Uterus (tissue), 4 donors: ENCODE measurements at places on chromosomes 13 and 19. TPM values are rescaled to one million over a fixed set of nuclear protein-coding genes. Genes with fewer than 3 reads are reported as not detected.

DNA sequence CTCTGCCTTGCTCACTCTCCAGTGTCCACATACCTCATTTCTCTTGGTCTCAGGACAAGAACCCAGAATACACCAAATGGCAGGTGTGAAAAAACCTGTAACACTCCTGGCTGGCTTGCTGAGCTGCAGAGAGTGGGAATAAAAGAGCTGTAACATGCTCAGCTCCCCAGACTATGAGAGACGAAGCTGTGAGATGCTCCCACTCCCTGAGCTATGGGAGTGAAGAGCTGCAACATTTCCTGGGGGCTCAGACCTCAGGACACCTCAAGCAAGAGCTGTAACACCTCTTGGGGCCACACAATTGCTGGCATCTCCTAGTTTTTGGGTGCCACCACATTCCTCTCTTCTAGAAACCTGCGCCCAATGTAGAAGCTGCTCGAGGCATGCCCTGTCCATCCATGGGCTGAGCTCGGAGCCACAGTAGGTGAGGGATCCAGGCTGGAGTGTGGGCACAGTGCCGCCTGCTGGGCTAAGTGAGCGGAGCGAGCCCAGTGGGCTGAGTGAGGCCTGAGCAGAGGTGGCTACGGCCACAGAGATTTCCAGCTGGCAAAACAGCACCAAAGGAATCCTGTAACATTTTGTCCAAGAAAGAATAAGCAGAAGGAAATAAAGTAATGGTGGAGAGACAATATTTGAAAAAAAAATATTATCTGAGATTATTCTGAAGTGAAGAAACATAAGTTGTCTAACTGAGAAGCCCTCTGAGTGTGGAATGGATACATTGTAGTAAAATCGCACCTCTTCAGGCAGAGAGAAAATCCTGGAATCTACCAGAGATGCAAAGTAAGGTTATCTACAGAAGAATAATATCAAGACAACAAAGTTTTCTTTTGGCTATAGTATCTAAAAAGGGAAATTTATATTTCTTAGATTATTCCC, 186.2 kb upstream of the PCDH9 start:
- no peak overlapping the region for H3K27ac ChIP-seq
- DNase-seq, result no peak
- no peaks in the 10 kb centered on the region for H3K4me1 ChIP-seq
- no peak overlapping the region for H3K4me3 ChIP-seq

- no peak overlapping the region for H3K4me3 ChIP-seq
- no peaks in the 10 kb centered on the region for H3K4me1 ChIP-seq
- H3K36me3 ChIP-seq, result no peaks in the 10 kb centered on the region
- no peak overlapping the region for H3K27ac ChIP-seq
These were observed 4.2 kb downstream of the GATAD2A start for GRCh38 chr19:19409631-19410030.

Gene SLC25A41
- not detected for total RNA-seq

DNA sequence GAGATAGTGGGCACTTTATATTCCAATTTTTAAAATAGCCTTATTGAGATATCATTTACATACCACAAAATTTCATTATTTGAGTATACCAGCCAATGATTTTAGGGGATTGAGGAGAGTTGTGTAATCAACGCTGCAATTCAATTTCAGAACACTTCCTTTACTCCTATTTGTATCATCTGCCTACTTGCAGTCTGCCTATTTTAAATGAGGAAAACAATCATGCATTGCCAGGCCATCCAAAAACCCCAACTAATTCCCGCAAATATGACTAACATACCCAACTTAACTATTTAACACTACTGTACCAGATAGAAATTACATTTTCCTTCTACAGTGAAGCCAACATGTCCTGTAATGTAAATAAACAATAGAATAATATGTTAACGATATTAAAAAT, 26.7 kb downstream of the CAB39L start:
- no peaks in the 10 kb centered on the region for H3K27me3 ChIP-seq
- H3K4me3 ChIP-seq, result no peak overlapping the region
- H3K36me3 ChIP-seq, result no peaks in the 10 kb centered on the region
- H3K4me1 ChIP-seq, result no peaks in the 10 kb centered on the region
- H3K27ac ChIP-seq, result no peak overlapping the region

GRCh38 chr13:97012251-97013048, 18.2 kb upstream of the OXGR1 start:
- no peaks in the 10 kb centered on the region for H3K27me3 ChIP-seq
- DNase-seq, result no peak
- no peaks in the 10 kb centered on the region for H3K4me1 ChIP-seq
- no peaks in the 10 kb centered on the region for H3K36me3 ChIP-seq
- no peak overlapping the region for H3K4me3 ChIP-seq

Gene CLDND2
- not detected for total RNA-seq

DNA sequence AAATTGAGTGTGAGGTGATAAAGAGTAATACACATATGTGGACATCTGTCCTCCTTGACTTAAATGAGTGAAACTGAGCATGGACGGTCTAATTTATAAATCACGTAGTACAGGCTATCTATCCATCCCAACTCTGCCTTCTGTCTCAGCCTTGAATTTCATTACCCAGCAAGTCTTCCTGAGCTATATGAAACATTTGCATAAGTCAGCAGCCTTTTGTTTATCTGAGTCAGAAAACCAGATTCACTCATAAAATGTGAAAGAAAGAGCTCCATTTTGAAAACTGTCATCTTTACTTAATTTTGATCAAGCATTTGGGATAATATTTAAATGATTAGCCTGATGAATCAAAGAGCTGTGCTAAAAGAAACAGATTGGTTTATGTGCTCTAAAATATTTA, 197.9 kb downstream of the LHFPL6 start:
- no peak overlapping the region for H3K27ac ChIP-seq
- no peaks in the 10 kb centered on the region for H3K36me3 ChIP-seq
- H3K4me1 ChIP-seq, result no peaks in the 10 kb centered on the region
- H3K27me3 ChIP-seq, result no peaks in the 10 kb centered on the region
- H3K4me3 ChIP-seq, result no peak overlapping the region
- no peak for DNase-seq

- no peak overlapping the region for H3K27ac ChIP-seq
- H3K4me1 ChIP-seq, result no peaks in the 10 kb centered on the region
- no peak for DNase-seq
- H3K27me3 ChIP-seq, result no peaks in the 10 kb centered on the region
- H3K36me3 ChIP-seq, result no peaks in the 10 kb centered on the region
These were observed 83.5 kb upstream of the RNF113B start for GRCh38 chr13:98260357-98261164.

DNA sequence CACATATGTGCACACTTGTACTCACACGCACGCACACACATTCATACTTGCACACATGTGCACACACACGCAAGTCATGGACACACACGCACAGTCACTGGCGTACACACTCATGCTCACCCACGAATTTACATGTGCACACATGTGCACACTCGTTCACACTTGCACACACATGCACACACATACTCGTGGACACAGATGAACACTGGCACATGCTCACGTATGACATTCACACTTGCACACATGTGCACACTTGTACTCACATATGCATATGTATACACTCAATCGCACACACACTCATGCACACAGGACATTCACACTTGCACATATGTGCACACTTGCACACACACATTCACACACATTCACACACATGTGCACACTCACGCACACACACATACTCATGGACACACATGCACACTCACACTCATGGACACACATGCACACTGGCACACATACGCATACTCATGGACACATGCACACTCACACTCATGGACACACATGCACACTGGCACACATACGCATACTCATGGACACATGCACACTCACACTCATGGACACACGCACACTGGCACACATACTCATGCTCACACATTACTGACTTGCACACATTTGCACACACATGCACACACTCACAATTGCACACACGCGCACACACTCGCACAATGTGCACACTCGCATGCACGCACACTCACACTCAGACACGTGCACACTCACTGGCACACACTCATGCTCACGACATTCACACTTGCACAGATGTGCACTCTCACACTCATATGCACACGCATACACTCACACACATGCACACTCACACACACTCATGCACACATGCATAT, 9.5 kb downstream of the SBK2 start:
- no peaks in the 10 kb centered on the region for H3K27me3 ChIP-seq
- no peaks in the 10 kb centered on the region for H3K4me1 ChIP-seq
- H3K4me3 ChIP-seq, result no peak overlapping the region
- no peaks in the 10 kb centered on the region for H3K36me3 ChIP-seq
- DNase-seq, result no peak
- H3K27ac ChIP-seq, result no peak overlapping the region

Gene ANKRD24
- not detected for total RNA-seq

DNA sequence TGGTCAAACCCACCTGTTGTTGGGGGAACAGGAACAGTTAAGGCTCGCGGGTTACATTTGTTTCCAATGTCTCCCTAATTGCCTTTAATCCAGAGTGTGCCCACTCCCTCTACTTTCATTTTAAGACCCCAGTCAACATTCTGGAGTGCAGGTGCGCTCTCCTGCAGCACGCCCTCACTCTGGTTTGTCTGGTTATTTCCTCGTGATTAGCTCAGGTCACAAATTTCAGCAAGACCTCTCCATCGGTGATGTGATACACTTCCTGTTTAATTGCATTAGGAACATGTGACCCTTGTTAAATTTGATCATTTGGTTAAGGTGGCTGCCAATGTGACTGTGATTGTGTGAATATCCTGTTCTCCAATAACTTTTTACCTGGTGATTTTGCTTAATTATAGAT, 53.0 kb downstream of the TEX29 start:
- H3K4me1 ChIP-seq, result no peaks in the 10 kb centered on the region
- H3K27me3 ChIP-seq, result no peaks in the 10 kb centered on the region
- no peak overlapping the region for H3K27ac ChIP-seq
- no peak for DNase-seq
- H3K4me3 ChIP-seq, result no peak overlapping the region
- no peaks in the 10 kb centered on the region for H3K36me3 ChIP-seq

- H3K36me3 ChIP-seq, result no peaks in the 10 kb centered on the region
- no peak overlapping the region for H3K4me3 ChIP-seq
- no peak overlapping the region for H3K27ac ChIP-seq
These were observed 3.4 kb upstream of the FCGBP start for GRCh38 chr19:39937787-39938186.

- no peaks in the 10 kb centered on the region for H3K4me1 ChIP-seq
- peak overlapping the region; percentile 98 for H3K27ac ChIP-seq
- peak overlapping the region; percentile 99 for H3K4me3 ChIP-seq
These were observed 533 bp downstream of the LRCH1 start for GRCh38 chr13:46553521-46553885.

- no peaks in the 10 kb centered on the region for H3K27me3 ChIP-seq
- no peaks in the 10 kb centered on the region for H3K36me3 ChIP-seq
- H3K4me3 ChIP-seq, result no peak overlapping the region
These were observed 22.1 kb downstream of the PLEKHF1 start for GRCh38 chr19:29687244-29687896.

GRCh38 chr13:22112956-22113745, 442.3 kb downstream of the FGF9 start:
- DNase-seq, result no peak
- H3K4me3 ChIP-seq, result no peak overlapping the region
- no peaks in the 10 kb centered on the region for H3K27me3 ChIP-seq

DNA sequence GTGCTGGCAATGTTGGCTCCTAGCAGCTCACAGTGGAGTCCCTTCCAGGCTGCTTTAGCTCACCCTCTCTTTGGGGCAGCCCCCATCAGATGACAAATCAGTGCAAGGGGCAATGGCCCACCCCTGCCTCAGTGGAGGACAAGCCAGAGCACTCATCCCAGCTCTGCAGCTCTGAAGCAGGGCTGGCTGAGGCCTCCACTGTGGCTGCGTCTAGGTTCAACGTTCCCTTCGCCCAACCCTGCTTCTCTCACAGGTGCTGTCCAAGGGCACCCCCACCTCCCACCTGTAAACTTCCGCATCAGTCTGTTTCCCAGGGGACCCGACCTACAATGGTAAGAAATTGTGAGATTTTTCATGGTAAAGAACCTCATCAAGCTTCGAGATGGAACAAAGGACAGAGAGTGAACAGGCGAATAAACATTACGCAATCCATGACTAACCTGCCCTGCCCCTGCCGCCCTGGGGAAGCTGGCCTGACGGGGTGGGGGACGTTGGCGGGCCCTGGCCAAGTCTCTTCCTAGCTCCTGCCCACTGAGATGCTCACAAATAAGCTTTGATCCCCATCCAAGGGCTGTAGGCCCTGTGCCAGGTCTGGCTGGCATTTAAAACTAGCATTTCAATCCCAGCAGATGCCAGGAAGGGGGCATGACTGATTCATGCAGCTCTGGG, 40.5 kb downstream of the DZIP1 start:
- no peak overlapping the region for H3K27ac ChIP-seq
- H3K4me3 ChIP-seq, result no peak overlapping the region
- no peaks in the 10 kb centered on the region for H3K36me3 ChIP-seq
- no peaks in the 10 kb centered on the region for H3K4me1 ChIP-seq
- no peaks in the 10 kb centered on the region for H3K27me3 ChIP-seq
- DNase-seq, result no peak

DNA sequence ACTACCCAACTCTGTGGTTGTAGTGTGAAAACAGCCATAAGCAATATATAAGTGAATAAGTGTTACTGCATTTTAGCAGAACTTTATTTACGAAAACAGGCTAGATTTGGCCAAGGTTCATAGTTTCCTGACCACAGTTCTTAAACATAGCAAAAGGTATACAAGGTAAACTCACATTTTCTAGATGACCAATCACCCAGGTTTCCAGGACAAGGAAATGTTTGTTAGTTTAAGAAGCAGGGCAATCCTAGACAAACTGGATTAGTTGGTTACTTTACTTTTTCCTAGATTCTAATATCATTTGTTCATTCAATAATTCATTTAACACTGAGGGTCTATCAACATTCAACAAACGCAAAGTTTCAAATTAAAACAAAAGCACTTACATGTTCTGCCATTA, 201.7 kb downstream of the SPRY2 start:
- H3K4me1 ChIP-seq, result no peaks in the 10 kb centered on the region
- H3K27me3 ChIP-seq, result no peaks in the 10 kb centered on the region
- H3K27ac ChIP-seq, result no peak overlapping the region
- H3K4me3 ChIP-seq, result no peak overlapping the region

- no peaks in the 10 kb centered on the region for H3K27me3 ChIP-seq
- no peaks in the 10 kb centered on the region for H3K4me1 ChIP-seq
- H3K4me3 ChIP-seq, result no peak overlapping the region
- peak overlapping the region; percentile 70 for H3K27ac ChIP-seq
- no peaks in the 10 kb centered on the region for H3K36me3 ChIP-seq
These were observed 202.2 kb upstream of the STARD13 start for GRCh38 chr13:33487575-33488243.

GRCh38 chr13:101579281-101579802, 126.9 kb downstream of the ITGBL1 start:
- DNase-seq, result no peak
- no peaks in the 10 kb centered on the region for H3K36me3 ChIP-seq
- H3K4me1 ChIP-seq, result no peaks in the 10 kb centered on the region
- no peak overlapping the region for H3K27ac ChIP-seq
- H3K4me3 ChIP-seq, result no peak overlapping the region

GRCh38 chr19:4904481-4904880, 1.8 kb upstream of the ARRDC5 start:
- H3K27ac ChIP-seq, result no peak overlapping the region
- H3K4me1 ChIP-seq, result no peaks in the 10 kb centered on the region
- no peak overlapping the region for H3K4me3 ChIP-seq
- H3K36me3 ChIP-seq, result no peaks in the 10 kb centered on the region
- DNase-seq, result no peak

Gene F7
- not detected for total RNA-seq

- H3K4me1 ChIP-seq, result peaks cover 24% of the 10 kb centered on the region
- no peak for DNase-seq
- no peaks in the 10 kb centered on the region for H3K27me3 ChIP-seq
- no peak overlapping the region for H3K4me3 ChIP-seq
These were observed 13.7 kb upstream of the SLC35E1 start for GRCh38 chr19:16585808-16586476.

GRCh38 chr13:30995331-30995730, 62.9 kb downstream of the TEX26 start:
- H3K27me3 ChIP-seq, result no peaks in the 10 kb centered on the region
- H3K4me3 ChIP-seq, result no peak overlapping the region
- no peaks in the 10 kb centered on the region for H3K36me3 ChIP-seq
- no peaks in the 10 kb centered on the region for H3K4me1 ChIP-seq
